ENCODE measurements at places on chromosomes 3 and 15. TPM values are rescaled to one million over a fixed set of nuclear protein-coding genes. Genes with fewer than 3 reads are reported as not detected.

Gene SLC38A3
- not detected for polyA plus RNA-seq

DNA sequence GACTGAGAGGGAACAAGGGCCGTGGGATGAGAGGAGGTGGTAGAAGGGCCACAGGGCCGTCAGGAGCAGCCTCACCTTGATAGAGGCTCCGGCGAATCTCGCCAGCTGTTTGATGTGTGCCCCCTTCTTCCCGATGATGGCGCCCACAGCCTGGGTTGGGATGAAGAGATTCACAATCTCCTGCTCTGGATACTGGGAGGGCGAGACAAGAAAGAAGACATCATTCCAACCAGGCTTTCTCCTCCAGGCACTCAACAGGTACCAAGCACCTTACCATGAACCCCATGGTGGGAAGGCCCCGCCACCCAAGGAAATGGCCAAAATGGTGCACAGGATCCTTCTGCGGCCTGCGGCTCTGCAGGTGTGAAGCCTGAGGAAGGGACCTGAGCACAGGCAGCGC is 71.1 kb downstream of the SENP2 start:
- no peak overlapping the region for H3K4me3 ChIP-seq
- peaks cover 59% of the 10 kb centered on the region for H3K4me1 ChIP-seq
- H3K27ac ChIP-seq = peak overlapping the region; percentile 88
- H3K36me3 ChIP-seq = peaks cover 50% of the 10 kb centered on the region

DNA sequence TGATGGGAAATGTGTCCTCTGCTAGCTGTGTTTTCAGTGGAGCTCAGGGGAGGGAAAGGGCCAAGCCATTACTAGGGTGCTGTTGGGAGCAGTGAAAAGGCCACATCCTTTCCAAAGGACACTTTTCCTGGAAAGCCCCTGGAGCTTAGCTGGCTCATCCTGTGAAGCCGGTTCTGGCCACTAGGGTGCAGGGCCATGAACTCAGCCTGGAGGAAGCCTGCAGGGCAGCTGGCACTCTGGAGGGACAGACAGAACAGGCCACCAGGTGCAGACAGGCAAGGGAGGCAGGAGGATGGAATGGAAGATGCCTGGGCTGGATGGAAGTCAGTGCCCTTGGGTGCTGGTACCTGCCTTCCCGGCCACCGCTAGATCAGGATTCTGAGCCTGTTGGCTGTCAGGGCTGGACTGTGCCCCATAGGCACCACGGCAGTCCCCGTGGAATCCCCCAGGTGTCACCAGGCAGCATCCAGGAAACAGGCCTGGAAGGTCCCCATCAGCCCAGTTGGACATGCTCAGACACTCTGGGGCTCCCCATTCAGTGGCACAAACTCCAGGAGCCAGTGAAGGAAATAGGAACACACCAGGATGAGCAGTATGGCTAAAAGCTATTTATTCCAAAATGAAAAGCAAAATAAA is 76.2 kb upstream of the C2CD4B start:
- H3K4me1 ChIP-seq = no peaks in the 10 kb centered on the region
- peaks cover 4% of the 10 kb centered on the region for H3K27me3 ChIP-seq
- H3K4me3 ChIP-seq = no peak overlapping the region
- H3K36me3 ChIP-seq = no peaks in the 10 kb centered on the region
- H3K27ac ChIP-seq = no peak overlapping the region

DNA sequence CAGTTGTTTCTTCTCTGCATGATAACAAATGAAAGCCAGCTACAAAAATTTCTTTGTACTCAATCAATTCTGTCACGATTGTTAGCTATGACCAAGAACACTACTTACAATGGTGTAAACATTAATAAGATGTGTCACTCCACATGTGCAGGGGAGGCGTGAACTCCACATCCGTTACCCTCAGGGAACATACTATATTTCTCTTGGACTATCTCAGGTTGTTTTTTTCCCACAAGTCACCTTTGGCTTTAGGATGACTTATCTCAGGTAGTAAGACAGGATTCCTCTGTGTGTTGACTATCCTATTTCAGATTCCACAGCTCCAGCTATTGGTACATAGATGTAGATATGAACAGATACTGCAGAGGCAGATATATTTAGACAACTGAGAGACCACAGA is 423.3 kb upstream of the GRM7 start:
- DNase-seq = no peak
- no peaks in the 10 kb centered on the region for H3K4me1 ChIP-seq
- no peak overlapping the region for H3K27ac ChIP-seq
- H3K27me3 ChIP-seq = no peaks in the 10 kb centered on the region

- no peaks in the 10 kb centered on the region for H3K27me3 ChIP-seq
- H3K36me3 ChIP-seq = peaks cover 5% of the 10 kb centered on the region
Measured at GRCh38 chr15:63677778-63678177, 80.6 kb downstream of the FBXL22 start.

Measured in keratinocyte (primary cell).